ENCODE measurements at places on chromosomes 16 and 17. TPM values are rescaled to one million over a fixed set of nuclear protein-coding genes. Genes with fewer than 3 reads are reported as not detected.

DNA sequence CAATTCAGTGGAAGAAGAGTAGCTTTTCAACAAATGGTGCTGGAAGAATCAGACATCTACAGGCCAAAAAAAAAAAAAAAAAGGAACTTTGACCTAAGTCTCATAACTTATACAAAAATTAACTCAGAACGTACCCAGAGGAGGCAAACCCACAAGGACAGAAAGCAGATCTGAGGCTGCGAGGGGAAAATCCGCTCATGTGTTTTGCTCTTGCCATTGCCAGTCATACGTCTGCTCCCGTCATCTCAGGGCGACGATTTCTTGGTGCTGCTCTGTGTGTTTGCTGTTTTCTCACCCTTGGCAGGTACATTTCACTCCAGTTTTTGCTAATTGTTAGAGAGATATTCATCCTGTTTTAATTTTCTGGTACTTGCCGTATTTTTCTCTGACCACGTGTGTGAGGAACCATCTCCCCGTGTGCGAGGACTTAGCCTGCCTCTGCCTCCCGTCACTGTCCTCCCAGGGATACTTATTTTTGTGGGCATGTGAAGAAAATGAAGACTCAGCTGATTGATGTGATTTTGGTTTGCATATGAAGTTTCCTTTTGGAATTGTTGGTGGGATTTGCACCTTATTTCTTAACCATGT lies 33.4 kb upstream of the ACSF3 start:
- no peak overlapping the region for H3K27ac ChIP-seq
- no peaks in the 10 kb centered on the region for H3K36me3 ChIP-seq
- no peak overlapping the region for H3K4me3 ChIP-seq
- H3K4me1 ChIP-seq: no peaks in the 10 kb centered on the region

GRCh38 chr16:66519482-66520373 lies 30.2 kb downstream of the TK2 start:
- H3K4me1 ChIP-seq: peaks cover 37% of the 10 kb centered on the region
- no peaks in the 10 kb centered on the region for H3K36me3 ChIP-seq
- H3K27me3 ChIP-seq: no peaks in the 10 kb centered on the region
- no peak overlapping the region for H3K4me3 ChIP-seq
- H3K27ac ChIP-seq: no peak overlapping the region

DNA sequence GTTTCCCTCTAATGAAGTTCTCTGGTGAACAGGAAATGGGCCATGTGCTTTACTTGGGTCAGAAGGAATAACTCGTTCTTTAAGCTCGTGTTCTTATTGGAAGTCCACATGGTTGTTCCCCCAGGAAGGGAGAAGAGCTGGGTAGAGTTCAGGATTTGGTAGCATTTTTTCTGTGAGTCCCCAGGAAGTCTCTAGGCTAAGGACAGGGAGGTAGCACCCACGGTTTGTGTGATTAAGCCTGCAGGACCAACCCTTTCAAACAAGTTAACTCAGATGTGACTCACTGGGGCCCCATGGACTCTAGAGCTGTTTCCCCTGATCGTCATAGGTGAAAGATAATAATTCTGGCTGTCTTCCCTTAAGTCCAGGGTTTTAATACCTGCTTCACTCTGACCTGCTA lies 16.4 kb downstream of the SAP30BP start:
- H3K36me3 ChIP-seq: no peaks in the 10 kb centered on the region
- peaks cover 79% of the 10 kb centered on the region for H3K4me1 ChIP-seq
- H3K27me3 ChIP-seq: no peaks in the 10 kb centered on the region
- no peak overlapping the region for H3K4me3 ChIP-seq
- peak overlapping the region; percentile 88 for H3K27ac ChIP-seq

DNA sequence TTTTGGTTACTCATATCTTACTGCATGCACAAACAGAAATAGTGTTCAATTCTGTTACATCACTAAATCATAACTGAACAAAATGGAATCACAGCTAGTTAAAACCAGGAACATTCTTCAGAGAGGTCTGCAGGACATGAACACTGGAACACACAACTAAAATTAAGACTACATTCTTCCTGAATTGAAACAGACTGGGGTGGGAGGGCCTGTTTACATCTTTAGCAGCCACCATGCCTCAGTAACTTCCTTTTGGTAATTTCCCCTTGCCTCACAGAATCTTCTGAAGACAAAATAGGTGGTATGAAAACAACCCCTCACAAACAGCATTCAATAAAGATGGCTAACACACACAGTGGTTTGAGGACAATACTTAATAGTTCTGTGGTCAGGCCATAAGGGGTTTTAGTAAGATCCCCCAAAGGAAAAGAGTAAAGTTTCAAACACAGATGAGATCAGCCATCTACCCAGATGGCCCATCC lies 6.5 kb downstream of the MARF1 start:
- peaks cover 4% of the 10 kb centered on the region for H3K4me1 ChIP-seq
- H3K36me3 ChIP-seq: peaks cover 63% of the 10 kb centered on the region
- no peaks in the 10 kb centered on the region for H3K27me3 ChIP-seq
- no peak overlapping the region for H3K4me3 ChIP-seq
- no peak overlapping the region for H3K27ac ChIP-seq

The COL1A1 gene
- 7,860 TPM for total RNA-seq

The BPTF gene
- 26.9 TPM for total RNA-seq

The KRTAP4-16 gene
- total RNA-seq: not detected

The TEX19 gene
- total RNA-seq: not detected

The ZNF23 gene
- total RNA-seq: 10.9 TPM

Data from GM23248 (cell line).